ENCODE measurements at places on chromosomes 1 and 21.

DNA sequence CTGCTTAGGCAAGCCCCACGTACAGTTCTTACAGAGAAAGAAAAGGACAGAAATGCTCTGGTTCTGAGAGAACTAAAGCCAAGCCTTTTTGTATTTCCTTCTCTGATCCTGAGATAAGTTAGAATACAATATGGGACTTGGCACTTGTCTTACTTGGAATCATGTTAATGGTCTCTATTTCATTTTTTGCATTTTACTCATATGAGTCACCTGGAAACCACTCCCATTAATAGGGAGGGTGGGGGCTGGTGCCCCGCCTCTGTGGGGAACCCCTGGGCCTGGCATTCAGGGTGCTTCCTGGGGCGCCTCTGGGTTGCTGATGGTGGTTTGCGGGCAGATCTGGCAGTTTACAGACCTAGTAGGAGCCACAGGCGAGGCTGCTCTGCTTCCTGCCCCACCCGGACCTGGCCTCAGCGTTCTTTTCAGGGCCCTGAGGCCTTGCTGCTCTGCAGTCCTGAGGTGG lies 26.7 kb downstream of the TSPAN2 start:
- DNase-seq = peak; percentile 83

- no peak for DNase-seq
Measured at GRCh38 chr1:12129624-12130023, 37.2 kb upstream of the TNFRSF1B start.

DNA sequence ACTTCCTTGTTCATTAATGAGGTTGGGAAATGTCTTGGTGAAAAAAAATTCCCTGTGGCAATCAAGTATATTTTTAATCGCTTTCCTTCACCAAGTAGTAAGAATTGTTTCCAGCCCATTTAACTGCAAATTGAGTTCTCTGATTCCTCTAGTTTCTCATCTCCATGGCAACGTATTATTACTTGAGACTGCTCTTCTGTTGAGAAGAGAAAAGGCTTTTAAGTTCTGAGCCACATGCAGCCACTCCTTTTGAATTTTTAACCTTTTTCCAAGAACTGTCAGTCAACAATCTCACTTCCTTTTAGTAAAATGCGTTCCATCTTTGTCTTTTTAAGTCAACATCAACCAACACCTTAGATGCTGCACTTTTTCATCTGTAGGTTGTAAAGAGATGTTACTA lies 75.7 kb upstream of the KIAA1614 start:
- no peak for DNase-seq

DNA sequence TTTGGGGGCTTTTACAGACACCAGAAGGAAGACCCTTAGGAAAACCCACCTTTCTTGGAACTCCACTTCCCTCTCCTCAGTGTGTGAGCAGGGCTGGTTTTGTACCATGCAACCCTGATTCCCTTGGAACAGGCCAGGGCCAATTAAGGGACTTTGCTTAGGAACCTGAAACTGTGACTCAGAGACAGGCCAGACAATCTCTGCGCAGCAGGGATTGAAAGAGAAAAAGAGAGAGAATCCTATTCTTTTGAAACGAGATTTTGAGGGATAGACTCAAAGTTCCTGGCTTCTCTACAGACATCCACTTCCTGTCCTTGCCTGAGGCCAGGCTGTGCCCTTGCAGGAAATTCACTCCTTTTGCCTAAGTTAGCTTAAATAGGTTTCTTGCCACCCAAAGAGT lies 23.1 kb upstream of the C1orf198 start:
- DNase-seq = no peak
